Cerebellar cortex (tissue), 1 donor: ENCODE measurements at places on chromosomes 2 and 18.

DNA sequence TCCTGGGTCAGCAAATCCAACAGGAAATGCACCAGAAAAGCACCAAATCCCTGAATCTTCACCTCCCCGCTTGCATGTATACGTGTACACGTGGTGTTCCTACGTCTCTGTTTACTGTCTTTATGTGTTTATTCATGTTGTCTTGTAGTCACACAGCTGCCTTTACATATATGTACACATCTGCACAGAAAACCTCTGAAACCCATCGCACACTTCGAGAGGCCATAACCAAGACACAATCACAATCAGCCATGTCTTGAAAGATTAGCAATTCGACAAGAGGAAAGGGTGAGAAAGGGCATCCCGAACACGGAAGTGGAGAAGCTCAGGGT is 98.1 kb downstream of the PLB1 start:
- DNase-seq: no peak

GRCh38 chr2:178510384-178510783 is 30.1 kb downstream of the PLEKHA3 start:
- DNase-seq: no peak

- no peak for DNase-seq
Measured at GRCh38 chr2:150788426-150789140, 301.1 kb upstream of the RND3 start.

DNA sequence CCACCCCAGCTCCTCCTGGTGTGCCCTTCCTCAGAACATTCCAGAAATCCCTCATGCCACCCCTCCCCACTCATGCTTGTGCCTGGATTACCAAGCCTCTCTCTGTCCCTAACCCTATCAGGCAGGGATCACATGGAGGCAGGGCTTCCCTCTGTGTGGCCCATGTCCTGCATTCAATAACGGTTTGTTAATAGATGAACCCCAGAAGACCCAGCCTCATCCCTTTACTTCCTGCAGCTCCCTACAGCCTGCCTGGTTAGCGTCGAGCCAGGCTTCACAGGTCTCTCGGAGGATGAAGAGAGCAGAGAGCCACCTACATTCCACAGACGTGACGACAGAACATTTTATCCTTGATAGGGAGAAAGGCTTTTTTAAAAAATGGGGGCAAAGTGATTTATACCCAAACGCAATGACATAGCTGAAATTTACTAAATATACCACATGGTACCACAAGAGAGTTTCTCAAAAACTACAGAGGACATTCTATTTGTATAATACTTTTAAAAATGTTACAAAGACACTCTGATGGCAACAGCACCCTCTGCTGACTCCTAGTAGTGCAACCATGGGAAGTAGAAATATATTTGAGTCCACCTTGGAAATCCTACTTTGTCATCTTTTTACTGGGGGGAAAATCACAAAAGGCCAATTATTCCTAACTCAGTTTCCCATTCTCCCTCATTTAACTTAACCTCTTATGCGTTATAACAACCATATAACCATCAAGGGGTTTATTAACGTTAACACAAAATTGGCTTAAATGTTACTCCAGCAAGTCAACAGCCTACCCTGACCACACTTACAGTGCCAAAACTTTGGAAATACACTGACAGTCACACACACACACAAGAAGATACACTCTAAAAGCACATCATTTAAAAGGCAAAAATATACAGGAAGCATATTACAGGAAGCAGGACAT is 30.7 kb downstream of the FBXO15 start:
- DNase-seq: peak; percentile 31

GRCh38 chr18:45664824-45665763 is 49.8 kb downstream of the SLC14A2 start:
- DNase-seq: peak; percentile 67

DNA sequence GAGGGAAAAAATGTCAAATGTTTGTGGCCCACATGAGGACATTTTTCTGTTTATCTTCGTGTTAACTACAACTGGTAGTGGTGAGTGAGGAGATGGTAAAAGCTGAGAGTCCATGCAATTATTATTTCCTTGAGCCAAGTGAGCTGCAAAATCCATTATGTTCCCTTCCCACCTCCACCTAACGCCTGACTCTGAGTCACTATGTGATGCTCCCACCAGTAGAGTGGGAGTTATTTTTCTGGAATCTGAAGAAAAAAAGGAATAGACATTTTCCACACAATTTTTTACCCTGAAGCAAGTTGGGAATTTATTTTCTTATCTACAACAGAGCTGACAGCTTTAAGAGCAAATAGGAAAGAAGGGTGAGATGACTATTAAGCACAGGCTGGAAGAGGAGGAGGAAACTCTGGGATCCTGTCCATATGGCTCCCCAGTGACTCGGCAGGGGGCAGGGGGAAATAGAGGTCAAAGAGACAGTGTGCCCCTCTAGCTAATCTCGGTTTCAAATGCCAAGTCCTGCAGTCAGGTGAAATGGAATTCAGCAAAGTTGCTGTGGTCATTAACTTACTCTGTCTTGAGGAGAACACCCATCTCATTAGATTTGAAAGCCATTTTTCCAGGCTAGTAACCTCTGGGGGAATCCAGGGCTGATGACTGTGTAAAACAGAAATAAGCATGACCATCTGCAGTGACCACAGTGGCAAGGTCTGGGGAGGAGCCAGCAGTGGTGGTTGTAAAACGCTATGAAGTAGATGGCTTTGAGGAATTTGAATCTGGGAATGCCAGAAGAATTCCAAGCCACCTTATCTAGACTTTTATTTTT is 463.9 kb downstream of the STK39 start:
- DNase-seq: peak; percentile 46

- no peak for DNase-seq
Measured at GRCh38 chr18:58426611-58427010, 202.3 kb downstream of the ALPK2 start.

DNA sequence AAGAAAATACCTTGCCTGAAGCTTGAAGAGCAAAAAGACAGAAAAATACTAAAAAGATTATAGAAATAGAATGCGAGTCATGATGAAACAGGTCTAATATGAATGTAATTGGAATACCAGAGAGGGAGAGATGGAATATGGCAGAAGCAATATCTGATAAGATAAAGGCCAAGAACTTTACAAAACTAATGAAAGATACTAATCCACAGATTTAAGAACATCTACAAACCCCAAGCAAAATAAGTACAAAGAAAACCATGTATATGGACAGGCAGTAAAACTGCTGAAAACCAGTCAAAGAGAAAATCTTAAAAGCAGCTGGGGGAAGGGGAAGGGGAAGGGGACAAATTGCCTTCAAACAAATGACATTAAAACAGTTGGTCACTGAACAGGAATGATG is 67.0 kb downstream of the PIGN start:
- DNase-seq: no peak

GRCh38 chr18:22613788-22614187 is 196.1 kb upstream of the CTAGE1 start:
- no peak for DNase-seq

- DNase-seq: no peak
Measured at GRCh38 chr2:239262484-239263230, 138.2 kb downstream of the HDAC4 start.

DNA sequence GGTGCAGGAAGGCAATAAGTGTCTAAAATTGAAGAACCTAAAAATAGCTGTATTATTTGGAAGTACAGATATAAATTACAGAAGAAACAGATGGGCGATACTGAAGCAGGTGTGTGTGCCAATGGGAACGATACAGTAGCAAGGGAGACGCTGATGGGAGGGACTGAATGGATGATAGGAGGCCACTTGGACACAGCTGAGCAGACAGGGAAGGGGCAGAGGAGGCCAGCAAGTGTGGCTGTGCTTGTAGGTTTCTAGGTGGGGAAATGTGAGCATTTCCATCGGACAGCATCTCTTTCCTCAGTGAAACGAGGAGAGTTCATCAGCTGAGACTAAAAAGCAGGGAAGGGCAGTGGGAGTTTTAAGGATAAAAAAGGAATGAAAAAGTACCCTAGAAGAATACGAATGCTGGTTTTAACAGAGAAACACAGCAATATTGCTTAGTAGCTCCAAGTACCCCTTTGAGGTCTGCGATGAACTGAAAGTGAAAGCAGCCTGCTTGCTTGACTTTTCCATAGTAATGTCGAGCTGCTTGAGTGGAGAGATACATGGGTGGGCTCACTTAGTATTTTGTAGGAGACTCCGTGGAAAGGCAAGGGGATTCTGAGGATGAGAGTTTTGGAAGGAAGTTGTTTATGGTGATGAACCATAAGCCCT is 91.7 kb upstream of the EPC2 start:
- peak; percentile 21 for DNase-seq

- DNase-seq: no peak
Measured at GRCh38 chr2:99255491-99256318, at the start of gene LYG2. LYG2 (minus strand) TSS chr2:99255666; CDS start chr2:99254260, 1,406 bp downstream.

DNA sequence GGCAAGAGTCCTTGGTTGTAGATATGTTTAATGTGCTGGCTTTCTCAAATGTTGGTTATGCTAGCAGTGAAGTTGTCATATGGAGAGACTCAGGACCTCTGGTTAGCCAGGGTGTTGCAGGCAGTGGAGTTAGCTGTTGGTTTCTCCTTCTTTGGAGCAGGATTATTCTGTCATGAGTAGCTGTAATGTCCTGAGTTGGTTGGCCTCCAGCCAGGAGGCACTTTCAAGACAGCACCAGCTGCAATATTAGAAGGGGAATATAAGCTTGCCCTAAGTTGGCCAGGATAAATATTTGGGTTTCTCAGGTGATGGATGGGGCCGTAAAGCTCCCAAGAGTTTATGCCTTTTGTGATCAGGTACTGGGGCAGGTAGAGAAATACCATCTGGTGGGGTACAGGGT is 65.5 kb downstream of the MSTN start:
- no peak for DNase-seq

DNA sequence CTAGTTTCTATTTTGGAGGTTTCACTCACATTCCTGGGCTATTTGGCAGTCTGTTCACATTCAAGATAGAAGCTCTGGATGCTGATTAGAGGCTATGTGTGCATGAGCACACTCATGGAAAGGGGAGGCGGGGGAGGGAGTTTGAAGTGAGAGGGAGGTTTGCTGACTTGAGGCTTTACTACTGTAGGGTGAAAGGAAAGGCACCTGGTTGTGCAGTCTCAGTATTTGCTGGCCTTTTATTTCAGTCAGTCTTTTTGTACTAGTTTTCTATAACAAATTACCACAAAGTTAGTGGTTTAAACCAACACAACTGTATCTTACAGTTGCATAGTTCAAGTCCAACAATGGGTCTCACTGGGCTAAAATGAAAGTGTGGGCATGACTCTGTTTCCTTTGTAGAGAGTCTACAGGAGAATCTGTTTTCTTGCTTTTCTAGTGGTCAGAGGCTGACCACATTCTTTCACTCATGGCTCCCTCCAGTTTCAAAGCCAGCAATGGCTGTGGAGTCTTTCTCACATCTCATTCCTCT is 47.7 kb upstream of the NR4A2 start:
- DNase-seq: no peak

- DNase-seq: no peak
Measured at GRCh38 chr2:239970004-239970623, 55.0 kb downstream of the NDUFA10 start.

DNA sequence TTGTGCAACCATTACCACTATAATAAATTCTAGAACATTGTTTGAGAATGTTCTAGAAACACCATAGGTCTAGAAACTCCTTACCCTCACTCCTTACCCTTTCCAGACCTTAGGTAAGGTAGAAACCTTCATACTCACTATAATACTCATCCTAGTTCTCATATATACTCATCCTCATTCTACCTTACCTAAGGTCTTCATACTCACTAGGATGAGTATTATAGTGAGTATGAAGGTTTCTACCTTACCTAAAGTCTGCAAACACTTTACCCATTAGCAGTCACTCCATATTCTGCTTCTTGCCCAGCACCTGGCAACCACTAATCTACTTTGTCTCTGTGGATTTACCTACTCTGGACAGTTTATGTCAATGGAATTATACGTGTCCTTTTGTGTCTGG is 75.0 kb downstream of the TMEM185B start:
- DNase-seq: no peak

DNA sequence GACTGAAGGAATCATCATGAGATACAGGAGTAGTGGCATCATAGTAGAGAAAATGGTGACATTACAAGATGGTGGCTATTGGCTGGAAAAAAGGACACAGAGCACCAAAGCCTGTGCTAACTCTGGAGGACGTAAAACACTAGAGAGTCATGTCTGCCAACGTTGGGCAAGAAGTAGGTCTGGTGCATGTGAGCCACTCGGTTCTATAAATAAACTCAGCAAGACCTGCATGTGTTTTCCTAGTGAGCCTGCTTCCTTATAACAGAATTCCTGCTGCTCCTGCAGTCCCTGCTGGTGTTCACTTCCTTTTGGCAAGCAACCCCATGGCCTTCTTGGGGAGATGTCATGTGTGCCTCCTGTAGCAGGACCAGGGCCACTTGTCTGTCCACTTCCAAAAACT is 325.2 kb downstream of the OSR1 start:
- peak; percentile 8 for DNase-seq

DNA sequence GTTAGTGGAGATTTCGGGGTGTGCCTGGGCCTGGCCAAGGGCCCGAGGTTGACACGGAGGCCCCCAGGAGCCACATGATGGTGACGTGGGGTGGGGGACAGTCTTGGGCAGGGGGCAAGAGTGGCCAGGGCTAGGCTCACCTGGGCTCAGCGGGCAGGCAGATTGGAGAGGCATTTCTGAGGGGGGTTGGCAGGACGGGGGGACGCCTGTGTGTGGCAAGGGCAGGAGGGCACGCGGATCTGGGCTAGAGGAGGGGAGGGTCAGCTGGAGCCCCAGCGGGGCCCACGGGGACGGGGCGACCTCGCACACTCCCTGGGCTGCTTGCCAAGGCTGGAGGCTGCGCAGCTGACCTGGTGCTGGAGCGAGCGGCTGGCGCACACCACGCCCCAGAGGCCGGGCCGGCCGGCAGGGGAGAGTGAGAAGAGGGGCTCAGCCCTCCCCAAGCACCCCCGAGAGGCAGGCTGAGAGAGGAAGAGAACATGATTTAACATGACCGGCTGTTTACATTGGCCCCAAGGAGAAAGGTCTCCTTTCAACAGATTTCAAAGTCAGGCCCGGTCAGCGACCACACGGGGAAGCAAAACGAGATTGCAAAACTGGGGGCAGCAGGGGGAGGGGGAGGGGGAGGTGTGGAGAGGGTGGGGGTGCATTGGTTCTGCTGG is 38.0 kb upstream of the SNED1 start:
- DNase-seq: no peak

DNA sequence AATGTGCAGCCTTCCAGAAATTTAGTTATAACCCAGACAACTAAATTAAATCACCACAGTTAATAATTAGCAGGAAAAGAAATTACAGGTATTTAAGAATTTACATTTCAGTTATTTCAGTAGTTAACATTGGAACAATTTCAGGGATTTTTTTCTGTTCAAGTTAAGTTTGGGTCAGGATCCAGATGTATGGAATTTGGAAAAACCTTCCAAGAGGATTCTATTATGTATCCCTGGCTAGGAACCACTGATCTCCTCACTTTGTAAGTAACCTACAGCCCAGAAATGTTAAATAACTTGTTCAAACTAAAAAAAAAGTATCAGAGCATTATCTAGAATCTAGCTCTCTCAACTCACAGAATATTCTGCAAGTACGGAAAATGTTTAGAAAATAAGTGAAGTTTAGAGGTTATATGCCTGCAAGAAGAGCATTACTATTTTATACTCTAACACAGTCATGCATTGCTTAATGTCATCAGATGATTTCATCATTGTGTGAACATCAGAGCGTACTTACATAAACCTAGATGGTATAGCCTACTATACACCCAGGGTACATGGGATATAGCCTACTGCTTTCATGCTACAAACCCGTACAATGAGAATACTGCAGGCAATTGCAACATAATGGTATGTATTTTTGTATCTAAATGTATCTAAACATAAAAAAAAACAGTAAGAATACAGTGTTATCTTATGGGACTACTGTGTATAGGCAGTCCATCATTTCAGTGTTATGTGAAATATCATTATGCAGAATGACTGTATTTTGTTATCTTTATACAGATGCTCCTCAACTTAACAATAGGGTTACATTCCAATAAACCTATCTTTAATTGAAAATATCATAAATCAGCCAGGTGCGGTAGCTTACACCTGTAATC is 6.1 kb downstream of the NCKAP1 start:
- no peak for DNase-seq
